ENCODE measurements at places on chromosomes 11 and 22. TPM values are rescaled to one million over a fixed set of nuclear protein-coding genes. Genes with fewer than 3 reads are reported as not detected.

DNA sequence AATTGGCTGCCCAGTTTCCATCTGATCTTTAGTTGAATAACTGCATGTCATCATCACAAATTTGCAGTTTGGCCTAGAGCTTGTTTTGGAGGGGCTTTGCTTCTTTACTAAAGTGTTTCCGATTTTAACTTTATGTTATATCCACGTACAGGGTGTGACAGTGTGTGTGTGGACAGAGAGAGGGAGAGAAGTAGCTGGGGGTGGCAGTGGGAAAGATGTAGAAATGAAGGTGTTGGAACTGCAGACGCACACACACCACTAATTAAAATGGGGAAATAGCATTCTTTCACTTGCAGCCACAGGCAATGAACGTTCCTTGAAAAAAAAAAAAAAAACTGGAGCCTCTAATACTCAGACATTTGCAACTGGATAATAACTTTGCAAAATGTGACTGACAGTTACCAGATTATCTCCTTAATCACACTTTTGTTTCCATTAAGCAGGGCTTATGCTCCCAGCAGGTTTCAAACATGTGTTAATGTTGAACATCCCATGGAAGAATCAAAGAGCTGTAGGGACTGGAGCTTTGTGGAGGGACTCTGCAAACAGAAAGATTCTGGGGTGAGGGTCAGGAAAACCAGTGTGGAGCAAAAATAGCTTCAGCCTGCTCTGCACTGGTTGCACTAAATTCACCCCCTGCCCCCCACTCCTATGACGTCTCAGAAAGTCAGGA lies 238.1 kb upstream of the TENM4 start:
- no peak for DNase-seq

DNA sequence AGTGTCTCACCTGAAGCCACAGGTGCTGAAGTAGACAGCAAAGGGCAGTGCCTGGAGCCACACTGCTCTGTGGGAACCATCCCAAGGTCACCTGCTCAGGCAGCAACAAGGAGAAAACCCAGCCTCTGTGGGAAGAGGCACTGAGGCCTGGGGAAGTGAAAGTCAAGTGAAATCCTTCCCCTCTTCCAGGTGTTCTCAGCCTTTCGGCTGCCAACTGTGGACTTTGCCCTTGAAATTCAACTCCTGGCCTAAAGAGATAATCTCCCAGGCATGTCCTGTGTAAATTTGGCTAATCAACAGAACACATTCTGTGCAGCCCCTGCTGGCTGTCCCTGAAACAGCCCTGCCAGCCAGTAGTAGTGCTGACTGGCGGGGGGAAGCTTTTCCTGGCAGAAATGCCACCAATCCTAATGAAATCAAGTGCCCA lies 112.1 kb downstream of the RPL27A start:
- DNase-seq: peak; percentile 82

DNA sequence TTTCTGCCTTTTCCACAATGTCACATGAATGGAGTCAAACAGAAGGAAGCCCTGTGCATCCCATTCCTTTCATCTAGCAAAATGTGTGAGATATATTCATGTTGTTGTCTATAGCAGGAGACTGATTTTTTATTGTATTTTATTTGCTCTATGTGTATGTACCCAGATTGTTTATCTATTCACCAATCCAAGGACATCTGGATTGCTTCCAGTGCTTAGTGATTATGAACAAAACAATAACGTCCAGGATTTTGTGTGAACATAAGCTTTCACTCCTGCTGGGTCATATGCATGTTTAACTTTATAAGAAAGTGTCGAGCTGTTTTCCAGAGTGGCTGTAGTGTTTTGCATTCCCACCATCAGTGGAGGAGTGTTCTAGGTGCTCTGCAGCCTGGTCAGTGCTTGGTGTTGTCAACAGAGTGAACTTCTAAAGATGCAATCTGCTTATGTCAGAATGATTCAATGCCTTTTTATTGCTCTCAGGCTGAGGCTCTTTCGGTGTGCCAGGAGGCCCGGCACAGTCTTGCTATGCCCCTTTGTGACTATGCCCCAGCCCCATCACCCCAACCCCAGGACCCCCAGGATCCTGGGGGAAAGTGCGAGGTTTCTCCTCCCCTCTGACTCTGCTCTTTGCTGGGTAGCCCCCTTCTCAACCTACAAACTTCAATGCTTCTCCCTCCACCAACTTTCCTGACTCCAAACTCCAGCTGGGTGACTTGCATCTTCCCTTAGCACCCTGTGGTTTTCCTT lies 19.9 kb upstream of the SYT13 start:
- no peak for DNase-seq

- no peak for DNase-seq
Measured at GRCh38 chr11:13324709-13325108, 47.1 kb downstream of the BMAL1 start.

- DNase-seq: no peak
Measured at GRCh38 chr11:47478651-47479329, 29.9 kb upstream of the RAPSN start.

DNA sequence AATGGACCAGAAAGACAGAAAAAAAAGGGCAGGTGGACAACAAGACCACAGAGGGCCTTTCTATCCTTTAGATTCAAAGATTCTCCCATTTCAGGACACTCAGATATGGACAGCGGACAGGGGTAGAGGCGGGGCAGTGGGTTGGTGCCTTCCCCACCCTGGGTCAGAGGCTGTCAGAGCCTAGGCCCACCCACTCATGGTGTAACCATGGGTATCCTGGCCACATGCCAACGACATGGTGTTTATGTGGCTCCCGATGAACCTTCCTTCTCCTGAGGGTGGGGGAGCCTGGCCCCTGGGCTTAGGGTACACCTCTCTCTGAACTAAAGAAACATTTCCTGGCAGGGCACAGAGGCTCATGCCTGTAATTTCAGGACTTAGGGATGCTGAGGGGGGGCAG lies 14.3 kb upstream of the P2RY2 start:
- DNase-seq: peak; percentile 33

- DNase-seq: peak; percentile 86
Measured at GRCh38 chr11:60899046-60899936, 7.1 kb downstream of the PRPF19 start.

- peak; percentile 48 for DNase-seq
Measured at GRCh38 chr11:126862664-126863243, 137.8 kb downstream of the KIRREL3 start.

GRCh38 chr22:48565901-48566501 lies 1261.7 kb downstream of the BRD1 start:
- DNase-seq: no peak

- DNase-seq: no peak
Measured at GRCh38 chr11:21635394-21636145, 557.3 kb upstream of the ANO5 start.

DNA sequence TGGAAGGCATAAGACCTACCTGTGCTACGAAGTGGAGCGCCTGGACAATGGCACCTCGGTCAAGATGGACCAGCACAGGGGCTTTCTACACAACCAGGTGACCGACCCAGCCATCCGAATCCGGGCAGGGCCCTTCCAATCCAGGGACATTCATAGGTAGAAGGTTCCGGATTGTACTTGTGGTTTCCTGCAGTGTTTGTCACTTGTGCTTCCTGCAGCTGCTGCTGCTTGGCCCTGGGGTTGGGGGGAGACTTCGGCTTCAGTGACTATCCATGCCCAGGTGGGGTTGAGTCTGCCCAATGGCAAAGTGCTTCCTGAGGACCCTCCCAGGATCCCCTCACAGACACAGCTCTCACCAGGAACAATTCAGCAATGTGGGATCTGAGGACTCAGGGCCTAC lies 2.2 kb downstream of the APOBEC3A start:
- DNase-seq: no peak

GRCh38 chr22:39623603-39624500 lies 53.3 kb downstream of the CACNA1I start:
- DNase-seq: no peak

DNA sequence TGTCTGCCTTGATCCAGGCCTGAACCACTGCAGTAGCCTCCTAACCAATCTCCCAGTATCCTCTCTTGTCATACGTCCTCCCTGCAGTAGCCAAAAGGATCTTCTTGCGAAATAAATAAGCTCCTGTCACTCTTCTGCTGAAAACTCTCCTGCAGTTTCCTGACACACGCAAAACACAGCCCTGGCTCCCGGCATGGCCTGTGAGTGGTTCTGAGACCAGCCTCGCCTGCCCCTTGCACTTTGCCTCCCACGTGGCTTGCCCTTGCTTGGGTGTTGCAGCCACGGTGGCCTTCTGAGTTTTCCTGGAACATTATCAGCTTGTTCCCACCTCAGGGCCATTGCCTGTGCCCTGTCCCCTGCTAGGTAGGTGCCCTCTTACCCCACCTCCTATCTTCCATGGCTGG lies 7.2 kb downstream of the ZC3H7B start:
- DNase-seq: no peak

DNA sequence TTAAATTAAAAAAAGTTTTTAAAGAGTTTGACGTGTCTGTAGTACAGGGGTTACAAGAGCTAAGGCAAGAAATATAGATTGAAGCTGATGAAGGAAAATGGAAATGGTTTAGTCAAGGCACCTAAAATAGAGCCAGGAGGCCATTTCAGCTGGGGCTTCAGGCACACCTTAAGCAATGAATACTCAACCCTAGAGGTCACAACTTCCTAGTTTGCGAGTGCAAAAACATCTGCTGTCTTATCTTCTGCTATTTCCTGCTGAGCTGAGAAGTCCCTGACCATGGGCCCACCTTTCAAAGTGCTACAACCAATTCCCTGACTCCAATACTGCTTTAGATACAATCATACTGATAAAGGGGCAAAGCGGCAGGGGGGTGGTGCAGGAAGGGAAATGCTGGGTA lies 87.4 kb downstream of the DLG2 start:
- DNase-seq: no peak

GRCh38 chr22:46070803-46071450 lies 79.4 kb upstream of the PPARA start:
- peak; percentile 51 for DNase-seq

DNA sequence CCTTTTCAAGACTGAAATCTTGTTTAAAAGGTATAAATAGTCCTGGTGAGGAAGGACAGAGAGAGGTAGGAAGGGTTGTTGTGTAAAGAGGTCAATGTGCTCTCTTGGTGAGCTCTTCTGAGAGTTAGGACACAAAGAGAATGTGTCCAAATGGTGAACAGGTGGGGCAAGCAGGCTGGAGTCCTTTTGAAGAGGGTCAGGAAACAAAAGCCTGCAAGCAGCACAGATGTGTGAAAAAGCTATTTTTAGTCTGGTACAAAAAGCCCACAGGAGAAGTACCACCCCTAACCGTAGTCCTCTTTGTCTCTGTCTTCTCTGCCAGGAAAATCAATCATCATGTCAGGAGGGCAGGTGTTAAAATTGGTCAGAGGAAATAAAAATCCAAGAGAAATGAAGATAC lies 54.4 kb upstream of the SYN3 start:
- DNase-seq: no peak

- no peak for DNase-seq
Measured at GRCh38 chr11:36191941-36192340, 97.3 kb downstream of the COMMD9 start.

- peak; percentile 57 for DNase-seq
Measured at GRCh38 chr11:132177106-132177505, 806.7 kb downstream of the NTM start.

FIBIN gene
- not detected for total RNA-seq

MRGPRE gene
- not detected for total RNA-seq

C11orf86 gene
- 0.29 TPM for total RNA-seq

CLMP gene
- not detected for total RNA-seq

NXF1 gene
- total RNA-seq: 31.7 TPM

RBM14 gene
- 94.0 TPM for total RNA-seq

PACS1 gene
- total RNA-seq: 23.1 TPM

LIF gene
- 48.5 TPM for total RNA-seq

GAL3ST3 gene
- total RNA-seq: not detected

Measured in HT-29 (cell line).